ENCODE measurements at places on chromosomes 11 and 22. TPM values are rescaled to one million over a fixed set of nuclear protein-coding genes. Genes with fewer than 3 reads are reported as not detected.

C1QTNF4 gene
- total RNA-seq: 0.86 TPM

HORMAD2 gene
- total RNA-seq: not detected

MOV10L1 gene
- total RNA-seq: 0.43 TPM

DNA sequence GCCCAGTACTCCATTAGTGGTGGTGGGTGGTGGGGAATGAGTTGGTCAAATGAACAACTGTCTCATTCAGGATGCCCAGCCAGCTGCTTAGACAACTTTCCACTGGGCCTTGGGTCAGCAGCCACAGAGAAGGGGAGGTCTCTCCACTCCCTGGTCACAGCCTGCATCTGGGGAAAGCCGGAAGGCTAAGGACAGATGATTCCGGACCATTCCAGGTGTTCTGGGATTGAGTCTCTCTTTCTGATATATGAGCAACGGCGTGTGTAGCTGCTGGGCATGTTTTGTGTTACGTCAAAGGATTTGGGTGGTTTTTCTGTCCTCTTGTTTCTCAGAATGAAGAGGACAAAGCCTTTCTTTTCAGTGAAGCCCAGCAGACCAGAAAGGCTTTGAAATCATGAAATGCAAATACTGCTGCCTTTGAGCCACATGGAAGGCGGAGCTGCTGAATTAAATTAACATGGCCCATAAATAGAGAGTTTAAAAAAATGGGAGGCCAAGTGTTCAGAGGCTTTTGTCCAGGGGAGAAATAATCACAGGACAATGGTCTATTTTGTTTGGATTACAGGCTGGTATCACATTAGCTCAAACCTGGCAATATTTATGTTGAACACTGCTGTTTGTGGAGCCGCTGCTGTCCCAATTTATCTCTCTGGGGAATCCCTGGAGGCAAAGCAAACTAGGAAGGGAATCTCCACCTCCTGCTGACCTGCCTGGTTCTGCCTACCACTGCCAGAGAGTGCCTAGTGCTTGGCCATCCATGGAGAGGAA is 234.4 kb upstream of the E2F8 start:
- DNase-seq: no peak

EIF4ENIF1 gene
- 14.6 TPM for total RNA-seq
